NCI-H1105 treated with DMSO at 0.1 percent for 48 hours (cell line): ENCODE measurements at places on chromosomes 3 and 15.
A peak's percentile ranks its signal among the peaks of the same experiment; 100 is the strongest.

- no peak for DNase-seq
These were observed 346.8 kb downstream of the CNTN3 start for GRCh38 chr3:74267588-74268184.

- no peak for DNase-seq
These were observed 230.6 kb upstream of the CTNNB1 start for GRCh38 chr3:40968666-40969065.

- DNase-seq: no peak
These were observed 365.3 kb downstream of the MCTP2 start for GRCh38 chr15:94596707-94597106.

GRCh38 chr3:8441969-8442559 is 59.6 kb upstream of the LMCD1 start:
- peak; percentile 16 for DNase-seq

- no peak for DNase-seq
These were observed 69.3 kb downstream of the SMAD6 start for GRCh38 chr15:66771351-66771650.

DNA sequence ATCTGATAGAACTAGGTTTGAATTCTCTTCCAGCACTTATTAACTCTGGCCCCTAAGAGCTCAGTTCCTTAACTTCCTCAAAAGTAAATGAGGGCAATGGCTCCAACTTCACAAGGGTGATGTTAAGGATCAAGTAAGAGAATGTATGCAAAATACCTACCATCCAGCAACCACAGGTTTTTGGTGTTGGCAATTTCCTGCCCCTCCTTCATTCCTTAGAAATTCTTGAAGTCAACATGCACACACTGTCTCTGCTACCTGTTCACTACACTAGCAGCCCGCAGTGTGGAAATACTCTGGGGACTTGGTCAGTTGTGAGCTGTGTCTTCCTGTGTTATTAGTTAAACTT is 5.0 kb downstream of the ZBED2 start:
- DNase-seq: no peak

GRCh38 chr15:97027772-97028171 is 697.3 kb downstream of the NR2F2 start:
- no peak for DNase-seq

GRCh38 chr3:40996382-40996781 is 202.9 kb upstream of the CTNNB1 start:
- no peak for DNase-seq

DNA sequence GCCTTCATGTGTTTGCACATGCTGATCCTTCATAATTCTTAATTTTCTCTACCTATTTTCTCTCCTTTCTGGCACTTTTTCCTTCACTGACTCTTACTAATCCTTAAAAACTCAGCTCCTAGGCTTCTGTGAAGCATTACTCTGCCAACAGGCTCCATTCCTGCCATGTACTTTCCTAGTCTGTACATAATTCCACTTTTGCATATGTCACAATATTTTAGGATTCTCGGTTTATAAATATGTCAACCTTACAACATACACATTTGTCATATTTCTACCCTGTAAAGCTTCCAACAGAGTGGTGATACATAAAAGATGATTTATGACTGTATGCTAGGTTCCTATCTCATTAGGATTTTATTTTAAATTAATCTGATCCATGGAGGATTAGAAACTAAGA is 38.2 kb upstream of the AGTR1 start:
- no peak for DNase-seq
